IMR-90 (cell line): ENCODE measurements at places on chromosomes 1 and 21. TPM values are rescaled to one million over a fixed set of nuclear protein-coding genes. Genes with fewer than 3 reads are reported as not detected.

DNA sequence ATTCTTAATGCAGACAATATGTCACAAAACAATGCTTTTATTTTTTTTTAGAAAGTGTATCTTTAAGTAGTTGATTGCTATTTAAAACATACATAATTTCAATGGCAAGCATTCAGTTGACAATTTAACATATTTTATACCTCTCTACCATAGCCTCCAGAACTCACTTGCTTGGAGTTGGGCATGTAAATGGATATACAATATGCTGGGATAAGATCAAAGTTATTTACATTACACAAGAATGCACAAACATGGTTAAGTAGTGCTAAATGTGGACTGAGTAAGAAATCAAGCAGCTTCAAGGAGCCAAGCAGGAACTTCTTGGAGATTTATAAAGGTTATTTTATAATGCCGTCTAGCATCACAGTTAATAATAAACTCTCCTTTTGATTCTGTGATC is 17.0 kb downstream of the CLCA4 start:
- DNase-seq = no peak

XCL1 gene
- total RNA-seq = not detected in 2 replicates

GRCh38 chr1:81197591-81197990 is 603.1 kb upstream of the ADGRL2 start:
- no peak for DNase-seq

CDA gene
- 0.90 and 1.4 TPM in 2 replicates for total RNA-seq

HES5 gene
- not detected in 2 replicates for total RNA-seq

SPRR4 gene
- not detected in 2 replicates for total RNA-seq

AMY2A gene
- total RNA-seq = not detected in 2 replicates

DNA sequence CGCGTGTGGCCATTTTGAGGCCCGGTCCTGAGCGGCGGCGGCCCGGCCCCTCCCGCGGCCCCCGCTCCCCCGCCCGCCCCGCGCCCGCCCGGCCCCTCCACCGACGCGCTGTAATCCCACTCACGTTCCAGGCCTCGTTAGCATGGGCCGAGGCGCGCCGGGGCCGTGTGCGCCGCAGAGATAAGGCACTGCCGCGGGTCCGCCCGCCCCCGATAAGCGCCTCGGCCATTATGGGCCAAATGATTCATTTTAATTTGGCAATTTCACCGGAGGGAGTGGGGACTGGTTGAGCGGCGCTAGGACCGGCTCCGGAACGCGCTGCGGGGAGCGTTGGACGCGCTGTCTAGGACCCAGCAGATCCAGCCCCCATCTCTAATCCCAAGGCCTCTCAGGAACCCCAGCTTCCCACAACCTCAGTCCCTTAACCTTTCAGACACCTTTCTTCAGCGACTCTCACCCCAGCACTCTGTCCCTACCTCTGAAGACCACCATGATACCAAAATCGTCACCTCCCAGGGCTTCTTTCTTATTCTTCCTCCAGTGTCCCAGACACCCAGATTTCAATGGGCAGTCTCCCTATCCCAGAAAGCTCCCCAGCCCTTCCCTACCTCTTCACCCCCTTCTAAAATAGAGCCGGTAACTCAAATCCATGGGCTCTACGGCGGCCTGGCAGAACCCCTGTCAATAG is at the start of gene TAL1:
Gene TAL1 (minus strand): TSS at position 39 of the 688 bp plus-strand sequence. CDS start 6,337 bp downstream, outside the sequence.
- no peak for DNase-seq

GRCh38 chr1:31762726-31763670 is 1.1 kb downstream of the ADGRB2 start:
- DNase-seq = peak; percentile 27

PLA2G2F gene
- total RNA-seq = not detected in 2 replicates

GRCh38 chr1:66341446-66342089 is 192.4 kb upstream of the SGIP1 start:
- no peak for DNase-seq

DNA sequence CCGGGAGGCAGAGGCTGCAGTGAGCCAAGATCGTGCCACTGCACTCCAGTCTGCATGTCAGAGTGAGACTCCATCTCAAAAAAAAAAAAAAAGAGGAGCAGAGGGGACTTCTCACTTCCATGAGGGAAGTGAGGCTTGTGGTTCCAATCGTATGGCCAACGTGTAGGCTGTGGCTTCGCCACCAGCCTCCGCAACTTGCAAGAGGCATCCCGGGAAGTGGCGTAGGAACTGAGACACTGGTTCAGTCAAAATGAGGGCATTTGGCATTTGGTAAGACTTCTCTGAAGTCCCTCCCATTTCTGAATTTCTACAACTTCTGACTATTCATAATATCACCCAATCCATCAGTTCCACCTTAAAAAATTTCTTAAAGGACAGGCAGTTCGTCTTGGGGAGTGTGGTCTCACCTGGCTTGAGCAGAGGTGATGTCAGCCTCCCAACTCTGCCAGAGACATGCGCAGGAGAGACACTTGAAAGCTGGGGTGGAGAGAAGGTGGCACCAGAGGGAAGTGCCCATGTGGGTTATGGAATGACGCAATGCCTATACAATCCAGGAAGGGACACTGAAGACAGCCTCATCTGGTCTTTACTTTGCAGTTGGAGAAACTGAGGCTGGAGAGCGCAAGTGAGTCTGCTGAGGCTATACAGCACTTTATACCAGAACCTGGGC is 17.2 kb downstream of the KAZN start:
- DNase-seq = no peak

GRCh38 chr1:157099633-157100009 is at the start of gene ETV3L:
Gene ETV3L (minus strand): TSS chr1:157099808. CDS start chr1:157099523, 285 bp downstream.
- DNase-seq = no peak

DNA sequence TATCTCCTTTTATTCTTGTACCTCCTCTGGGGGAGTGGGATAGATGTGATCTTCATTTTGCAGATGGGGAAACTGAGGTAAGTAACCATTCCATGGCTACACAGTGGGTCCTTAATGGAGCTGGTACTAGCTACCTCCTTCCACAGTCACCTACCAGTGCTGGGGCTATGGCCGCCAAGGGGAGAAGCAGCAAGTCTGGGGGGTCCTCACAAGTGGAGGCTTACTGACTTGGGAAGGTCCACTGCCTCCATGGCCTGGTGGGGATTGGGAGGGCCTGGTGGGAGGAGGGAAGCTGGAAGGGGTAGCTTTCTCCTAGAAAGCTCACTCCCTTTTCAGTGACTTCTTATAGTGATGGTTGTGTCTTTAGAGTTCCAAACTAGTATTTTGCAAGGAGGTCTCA is 5.9 kb upstream of the FOXO6 start:
- DNase-seq = no peak

GRCh38 chr1:35253941-35254340 is 14.6 kb upstream of the ZMYM4 start:
- DNase-seq = no peak

- no peak for DNase-seq
Observed at GRCh38 chr1:5970610-5971273, 21.5 kb downstream of the NPHP4 start.

S100A2 gene
- 3.6 and 4.4 TPM in 2 replicates for total RNA-seq

DNA sequence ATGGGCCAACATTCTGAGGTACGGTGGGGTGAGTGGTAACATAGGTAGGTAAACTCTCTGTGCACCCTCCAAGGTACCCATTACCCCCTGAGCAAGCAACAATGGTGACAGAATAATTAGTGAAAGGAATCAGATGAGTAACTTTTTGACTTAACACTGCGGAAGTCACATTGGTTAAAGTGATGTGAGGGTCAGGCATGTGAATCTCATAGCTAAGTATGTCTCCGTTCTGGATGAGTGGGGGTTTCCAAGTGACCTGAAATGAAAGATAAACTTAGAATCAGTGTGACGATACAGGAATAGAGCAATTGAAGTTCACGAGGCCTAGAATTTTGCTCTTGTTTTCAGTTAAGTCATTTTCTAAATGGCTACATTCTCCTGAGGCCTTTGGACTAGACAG is 311.7 kb downstream of the KCTD3 start:
- no peak for DNase-seq

DNA sequence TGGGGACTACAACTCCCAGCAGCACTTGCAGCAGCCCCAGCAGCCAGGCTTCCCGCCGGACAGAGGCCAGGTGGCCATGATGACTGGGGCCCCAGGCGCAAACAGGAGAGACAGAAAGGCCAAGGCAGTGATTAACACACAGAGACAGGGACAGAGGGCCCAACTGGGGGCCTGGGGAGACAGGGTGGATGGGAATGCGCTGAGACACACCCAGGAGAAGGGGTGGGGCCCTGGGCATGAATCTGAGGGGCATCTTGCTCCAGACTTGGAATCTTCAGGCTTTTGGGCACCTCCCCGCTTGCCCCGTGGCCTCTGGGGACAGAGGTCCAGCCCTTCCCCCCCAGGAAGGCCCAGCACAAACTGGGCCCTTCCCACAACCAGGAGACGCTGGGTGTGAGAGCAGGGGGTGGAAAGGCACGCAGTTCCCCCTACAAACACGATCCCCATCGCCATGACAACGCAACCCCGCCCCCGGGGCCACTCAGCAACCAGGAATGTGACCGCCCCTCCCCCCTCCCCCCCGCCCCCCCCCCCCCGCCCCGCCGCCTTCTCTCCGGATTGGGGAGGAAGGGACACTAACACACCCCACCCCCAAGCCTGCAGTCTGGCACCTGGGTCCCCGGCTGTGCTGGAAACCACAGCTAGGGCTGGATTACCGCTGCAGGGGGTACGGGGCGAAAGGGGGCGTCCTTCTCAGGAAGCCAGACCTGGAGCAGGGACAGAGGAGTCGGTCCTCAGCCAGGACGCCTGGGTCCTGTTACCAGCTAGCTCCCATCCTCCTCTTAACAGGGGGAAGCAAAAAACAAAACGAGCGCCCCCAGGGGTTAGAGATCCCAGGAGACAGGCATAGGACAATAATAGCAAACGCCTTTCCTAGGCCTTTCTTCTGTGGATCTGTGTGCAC is 4.5 kb downstream of the HDGF start:
- DNase-seq = peak; percentile 90

LEMD1 gene
- not detected in 2 replicates for total RNA-seq
